C1 segment of cervical spinal cord (tissue), 14 donors: ENCODE measurements at places on chromosomes 11 and 22.

DNA sequence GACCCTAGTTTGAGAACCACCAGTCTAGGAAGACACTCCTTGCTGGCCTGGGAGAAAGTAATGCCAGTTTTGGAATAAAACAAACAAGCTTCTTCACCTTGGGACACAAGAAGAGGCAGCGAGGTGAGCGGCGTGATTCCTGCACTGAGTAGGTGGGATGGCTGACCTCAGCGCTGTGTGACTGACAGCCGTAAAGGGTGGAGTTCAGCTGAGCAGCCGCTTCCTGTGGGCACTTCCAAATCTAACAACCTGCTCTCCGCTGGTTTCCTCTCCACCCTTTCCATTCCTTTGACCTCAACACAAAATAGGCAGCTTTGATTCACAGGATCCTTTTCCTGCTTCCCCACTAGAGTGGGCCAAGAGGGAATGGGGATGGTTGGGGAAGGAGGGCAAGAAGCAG is 45.8 kb downstream of the PC start:
- DNase-seq: no peak

DNA sequence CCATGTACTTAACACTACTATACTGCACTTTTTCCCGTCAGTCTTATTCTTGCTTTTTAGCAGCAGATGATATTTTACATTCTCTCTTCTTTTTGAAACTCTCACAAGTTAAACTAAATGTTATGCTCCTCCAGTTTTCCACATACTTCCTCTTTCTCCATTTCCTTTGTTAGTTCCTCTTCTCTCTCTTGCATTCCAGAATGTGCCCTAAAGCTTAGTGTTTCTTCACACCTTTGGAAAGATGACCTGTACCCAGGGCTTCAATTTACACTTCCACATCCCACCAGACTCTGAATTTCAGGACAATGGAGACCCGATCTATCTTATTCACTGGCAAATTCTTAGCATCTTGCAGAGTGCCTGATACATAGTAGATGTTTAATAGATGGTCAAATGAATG is 51.8 kb downstream of the APIP start:
- DNase-seq: no peak

- no peak for DNase-seq
These were observed 857.2 kb downstream of the TBC1D22A start for GRCh38 chr22:47619631-47620030.

DNA sequence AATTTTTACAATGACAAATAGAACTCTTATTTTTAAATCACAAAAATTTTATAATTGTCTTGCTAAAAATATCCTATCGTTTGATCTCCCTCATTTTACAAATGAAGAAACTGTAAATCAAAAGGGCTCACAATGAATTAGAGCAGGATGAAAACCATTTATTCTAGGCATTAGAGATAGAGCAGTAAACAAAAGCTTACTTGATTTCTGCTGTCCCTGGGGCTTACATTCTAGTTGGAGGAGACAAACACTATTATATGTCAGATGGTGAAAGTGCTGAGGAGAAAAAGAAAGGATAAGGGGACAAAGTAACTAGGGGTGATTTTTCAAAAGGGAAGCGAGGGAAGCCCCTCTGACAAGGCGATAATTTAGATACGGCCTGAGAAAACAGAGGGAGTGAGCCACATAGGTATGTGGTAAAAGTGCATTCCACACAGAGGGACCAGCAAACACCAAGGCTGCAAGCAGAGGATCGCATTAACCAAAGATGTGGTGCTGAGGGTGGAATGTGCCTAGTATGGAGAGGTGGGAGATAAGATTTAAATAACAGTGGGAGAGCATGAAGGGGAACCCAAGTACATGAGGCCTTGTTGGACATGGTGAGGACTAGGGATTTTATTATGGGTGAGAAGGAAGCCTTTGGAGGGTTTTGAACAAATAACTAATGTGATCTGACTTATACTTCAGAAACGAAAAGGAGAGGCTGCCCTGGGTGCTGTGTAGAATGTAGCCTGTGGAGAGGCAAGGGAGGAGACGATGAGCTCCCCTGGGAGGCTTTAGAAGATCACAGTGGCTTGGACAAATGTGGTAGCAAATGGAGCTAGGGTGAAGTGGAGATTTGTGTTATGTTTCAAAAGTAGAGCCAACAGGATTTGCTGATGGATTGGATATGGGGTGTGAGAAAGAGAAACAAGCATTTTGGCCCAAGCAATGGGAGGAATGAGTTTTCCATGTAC is 62.1 kb downstream of the PDHX start:
- DNase-seq: no peak

GRCh38 chr11:3104961-3105790 is 48.0 kb upstream of the CARS1 start:
- DNase-seq: no peak

DNA sequence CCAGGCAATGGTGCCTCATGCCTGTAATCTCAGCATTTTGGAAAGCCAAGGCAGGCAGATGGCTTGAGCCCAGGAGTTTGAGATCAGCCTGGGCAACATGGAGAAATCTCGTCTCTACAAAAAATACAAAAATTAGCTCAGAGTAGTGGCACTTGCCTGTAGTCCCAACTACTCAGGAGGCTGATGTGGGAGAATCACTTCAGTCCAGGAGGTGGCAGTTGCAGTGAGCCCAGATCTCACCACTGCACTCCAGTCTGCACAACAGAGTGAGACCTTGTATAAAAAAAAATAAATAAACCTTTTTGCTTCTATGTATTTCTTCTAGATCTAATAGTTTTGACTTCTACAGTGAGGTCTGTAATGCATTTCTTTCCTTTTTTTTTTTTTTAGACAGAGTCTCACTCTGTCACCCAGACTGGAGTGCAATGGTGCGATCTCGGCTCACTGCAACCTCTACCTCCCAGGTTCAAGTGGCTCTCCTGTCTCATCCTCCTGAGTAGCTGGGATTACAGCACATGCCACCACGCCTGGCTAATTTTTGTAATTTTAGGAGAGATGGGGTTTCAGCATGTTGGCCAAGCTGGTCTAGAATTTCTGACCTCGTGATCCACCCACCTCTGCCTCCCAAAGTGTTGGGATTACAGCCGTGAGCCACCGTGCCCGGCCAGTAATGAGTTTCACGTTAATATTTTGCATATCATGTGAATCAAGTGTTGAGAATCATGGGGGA is 18.1 kb upstream of the RDX start:
- DNase-seq: no peak

GRCh38 chr22:21766691-21767462 is 31.3 kb upstream of the YPEL1 start:
- DNase-seq: no peak

DNA sequence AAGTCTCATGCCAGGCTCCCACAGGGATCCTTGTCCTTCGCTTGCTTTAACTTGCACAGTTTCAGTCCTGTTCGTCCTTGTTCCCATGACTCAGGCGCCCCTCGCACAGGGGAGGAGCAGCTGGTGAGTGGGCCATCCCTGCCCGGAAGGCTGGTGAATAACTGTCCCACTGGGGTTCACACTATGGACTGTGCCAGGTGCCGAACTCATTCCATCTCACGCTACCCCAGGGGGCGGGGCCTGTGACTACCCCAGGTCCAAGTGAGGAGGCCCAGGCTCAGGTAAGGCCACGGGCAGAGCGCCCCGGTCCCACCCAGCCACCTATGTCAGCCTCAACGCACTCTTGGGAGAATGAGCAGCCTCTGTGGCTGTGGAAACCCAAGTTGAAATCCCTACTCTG is 7.2 kb upstream of the CARD10 start:
- DNase-seq: no peak

- no peak for DNase-seq
These were observed 16.5 kb upstream of the PAX6 start for GRCh38 chr11:31827455-31828206.

DNA sequence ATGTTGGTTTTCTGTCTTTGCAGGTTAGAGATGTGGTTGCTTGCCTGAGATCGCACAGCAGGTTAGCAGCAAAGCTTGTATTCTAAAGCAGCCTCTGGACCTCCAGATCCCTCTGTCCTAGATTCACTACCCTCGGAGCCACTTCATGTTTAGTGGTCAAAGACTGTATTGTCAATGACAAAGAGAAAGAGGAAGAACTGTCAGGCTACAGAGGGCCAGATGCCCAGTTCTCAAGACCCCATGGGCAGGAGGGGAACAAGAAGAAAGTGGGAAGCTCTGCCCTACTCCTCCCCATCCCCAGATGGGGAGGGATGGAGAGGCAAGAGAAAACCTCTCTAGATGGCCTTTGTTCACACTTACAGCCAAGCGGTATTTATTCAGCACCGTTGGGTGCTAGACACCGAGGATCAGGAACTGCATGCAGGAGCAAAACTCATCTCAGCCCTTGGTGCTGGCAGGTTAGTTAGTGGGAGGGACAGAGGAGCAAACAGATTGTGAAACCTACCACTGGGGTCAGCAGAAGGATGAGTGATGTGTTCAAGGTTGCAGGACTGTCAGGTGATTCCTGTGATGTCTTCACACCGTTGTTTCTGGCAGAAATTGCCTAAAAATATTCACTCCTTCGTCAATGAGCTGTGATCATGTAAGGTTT is 38.3 kb upstream of the PTPRJ start:
- DNase-seq: peak; percentile 33

DNA sequence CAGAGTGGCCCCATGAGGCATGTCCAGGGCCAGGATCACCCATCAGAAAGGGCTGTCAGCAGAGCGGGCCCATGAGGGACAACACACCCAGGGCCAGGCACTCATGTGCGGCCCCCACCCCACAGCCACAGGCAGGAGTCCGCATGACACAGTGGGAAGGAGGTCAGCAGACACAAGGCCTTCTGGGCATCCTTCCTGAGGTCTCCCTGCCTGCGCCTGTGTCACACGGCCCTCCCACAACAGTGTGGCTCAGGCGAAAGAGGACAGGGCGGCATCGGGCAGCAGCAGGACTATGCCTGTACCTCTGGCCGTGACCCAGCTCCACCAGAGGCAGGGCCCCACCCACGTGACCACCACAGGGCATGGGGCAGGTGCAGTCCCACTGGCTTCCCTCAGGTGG is 27.1 kb downstream of the CHID1 start:
- no peak for DNase-seq

DNA sequence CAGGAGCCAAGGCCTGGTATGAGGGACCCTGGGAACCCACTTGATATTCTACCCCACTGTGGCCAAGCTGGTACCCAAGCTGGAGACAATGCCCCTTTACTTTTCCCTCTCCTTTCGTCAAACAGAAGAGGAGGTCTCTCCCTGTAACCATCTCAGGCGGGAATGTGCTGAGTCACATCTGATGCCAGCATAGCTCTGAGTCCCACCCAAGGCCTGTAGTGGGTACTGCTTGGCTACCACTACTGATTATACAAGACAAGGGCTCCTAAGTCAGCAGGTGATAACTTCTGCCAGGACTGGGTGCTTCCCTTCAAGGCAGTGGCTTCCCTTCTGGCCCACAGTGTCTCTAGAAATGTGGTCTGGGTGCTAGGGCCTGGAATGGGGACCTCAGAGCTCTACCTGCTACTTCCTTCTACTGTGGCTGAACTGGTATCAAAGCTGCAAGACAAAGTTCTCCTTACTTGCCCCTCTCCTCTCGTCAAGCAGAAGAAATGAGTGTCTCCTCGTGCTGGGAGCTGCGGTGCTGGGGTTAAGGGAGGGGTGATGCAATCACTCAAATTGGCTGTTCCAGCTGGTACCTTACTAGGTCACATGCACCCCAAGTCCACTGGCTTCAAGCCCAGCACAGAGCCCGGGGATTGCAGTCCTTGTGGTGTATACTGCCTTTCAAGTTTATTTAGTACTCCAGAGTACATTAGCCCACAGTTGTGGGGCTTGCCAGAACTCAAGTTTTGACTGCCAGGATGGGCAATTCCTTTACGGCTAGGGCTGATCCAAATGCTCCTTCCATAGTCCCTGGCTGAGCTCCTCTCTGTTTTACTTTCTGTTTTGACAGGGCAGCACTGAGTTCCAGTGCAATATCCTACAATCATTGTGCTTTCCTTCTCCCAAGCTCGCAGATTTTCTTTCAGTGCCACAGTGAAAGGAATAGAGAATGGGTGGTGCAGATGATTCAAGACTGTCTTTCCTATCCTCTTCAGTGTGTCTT is 419.7 kb upstream of the CNTN5 start:
- DNase-seq: peak; percentile 4

DNA sequence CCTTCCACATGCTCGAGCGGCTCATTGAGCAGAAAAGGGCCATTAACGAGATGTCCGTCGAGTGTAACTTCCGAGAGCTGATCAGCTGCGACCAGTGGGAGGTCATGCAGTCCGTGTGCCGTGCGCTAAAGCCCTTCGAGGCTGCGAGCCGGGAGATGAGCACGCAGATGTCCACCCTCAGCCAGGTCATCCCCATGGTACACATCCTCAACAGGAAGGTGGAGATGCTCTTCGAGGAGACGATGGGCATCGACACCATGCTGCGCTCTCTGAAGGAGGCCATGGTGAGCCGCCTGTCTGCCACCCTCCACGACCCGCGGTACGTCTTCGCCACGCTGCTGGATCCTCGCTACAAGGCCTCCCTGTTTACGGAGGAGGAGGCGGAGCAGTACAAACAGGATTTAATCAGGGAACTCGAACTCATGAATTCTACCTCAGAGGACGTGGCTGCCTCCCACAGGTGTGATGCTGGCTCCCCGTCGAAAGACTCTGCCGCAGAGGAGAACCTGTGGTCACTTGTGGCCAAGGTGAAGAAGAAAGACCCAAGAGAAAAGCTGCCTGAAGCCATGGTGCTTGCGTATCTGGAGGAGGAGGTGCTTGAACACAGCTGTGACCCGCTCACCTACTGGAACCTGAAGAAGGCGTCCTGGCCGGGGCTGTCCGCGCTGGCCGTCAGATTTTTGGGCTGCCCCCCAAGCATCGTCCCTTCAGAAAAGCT is 31.7 kb downstream of the ALG12 start:
- DNase-seq: no peak

- DNase-seq: no peak
These were observed 147.3 kb downstream of the CCDC34 start for GRCh38 chr11:27215471-27216269.

GRCh38 chr11:124499711-124500110 is 43.7 kb downstream of the OR8B12 start:
- no peak for DNase-seq

DNA sequence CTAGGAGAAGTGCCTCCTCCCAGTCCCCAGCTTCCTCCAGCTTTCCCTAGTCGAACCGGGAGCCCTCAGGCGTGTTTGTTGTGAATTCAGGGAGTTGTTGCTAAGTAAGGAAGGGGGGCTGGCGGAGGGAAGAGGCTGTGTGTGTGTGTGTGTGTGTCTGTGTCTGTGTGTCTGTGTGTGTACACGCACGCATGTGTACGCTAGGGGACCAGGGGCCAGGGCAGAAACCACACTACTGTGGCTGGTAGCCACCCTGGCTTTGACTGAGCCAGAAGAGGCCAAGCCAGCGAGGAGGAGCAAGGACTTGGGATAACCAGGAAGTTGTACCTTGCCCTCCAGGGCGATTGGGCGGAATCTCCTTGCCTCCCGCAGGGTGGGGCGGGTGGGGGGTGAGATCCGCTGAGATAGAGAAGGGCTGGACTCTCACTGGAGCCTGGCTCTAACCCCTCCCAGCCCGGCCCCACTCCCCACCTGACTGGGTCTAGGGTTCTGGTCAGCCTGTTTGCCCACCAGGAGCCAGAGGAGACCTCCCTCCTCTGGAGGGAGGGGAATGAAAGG is 7.5 kb downstream of the BCL9L start:
- DNase-seq: no peak
